Cardiac fibroblast (primary cell): ENCODE measurements at places on chromosomes 6 and 20.

- DNase-seq: no peak
These were observed 548.2 kb upstream of the FLRT3 start for GRCh38 chr20:14885661-14886060.

DNA sequence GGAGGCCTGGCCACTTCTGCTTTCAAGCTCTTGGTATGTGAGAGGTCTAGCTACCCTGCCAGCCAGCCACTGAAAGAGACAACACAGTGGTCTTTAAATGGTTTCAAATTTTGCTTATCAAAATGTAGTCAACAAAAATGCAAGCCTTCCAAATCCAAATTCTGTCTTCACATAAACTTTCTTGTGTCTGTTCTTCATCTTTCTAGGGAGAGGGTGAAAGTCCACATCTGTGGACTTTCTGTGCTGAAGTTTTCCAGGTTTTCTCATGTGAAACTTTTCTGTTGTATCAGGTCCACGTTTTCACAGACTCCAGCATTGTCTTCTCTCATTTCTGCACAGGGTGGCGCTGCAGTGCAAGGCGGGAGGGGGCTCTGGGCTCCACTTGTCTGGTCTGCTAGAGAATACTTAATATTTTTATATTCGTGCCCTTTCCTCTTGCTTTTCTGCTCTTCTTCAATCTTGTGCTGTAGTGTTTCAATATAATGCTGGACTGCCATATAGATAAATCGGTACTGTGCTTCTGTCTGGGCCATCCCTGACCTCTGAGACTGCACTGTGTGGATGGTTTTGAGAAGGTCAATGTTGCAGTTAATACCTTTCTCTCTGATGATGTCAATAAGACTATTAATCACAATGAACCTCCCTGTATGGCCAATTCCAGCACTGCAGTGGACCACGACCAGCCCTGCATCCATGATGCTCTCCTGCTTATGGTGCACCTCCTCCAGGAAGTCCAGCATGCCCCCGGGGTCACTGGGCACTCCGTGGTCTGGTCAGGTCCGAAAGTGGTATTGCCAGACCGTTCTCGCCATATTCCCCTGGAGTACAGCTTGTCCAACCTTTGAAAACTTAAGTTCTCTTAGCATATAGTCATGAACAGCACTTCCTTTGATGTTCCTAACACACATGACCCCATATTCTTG is 161.6 kb upstream of the TNFAIP3 start:
- DNase-seq: peak; percentile 80

GRCh38 chr6:155265843-155266535 is 2.2 kb downstream of the CLDN20 start:
- no peak for DNase-seq

DNA sequence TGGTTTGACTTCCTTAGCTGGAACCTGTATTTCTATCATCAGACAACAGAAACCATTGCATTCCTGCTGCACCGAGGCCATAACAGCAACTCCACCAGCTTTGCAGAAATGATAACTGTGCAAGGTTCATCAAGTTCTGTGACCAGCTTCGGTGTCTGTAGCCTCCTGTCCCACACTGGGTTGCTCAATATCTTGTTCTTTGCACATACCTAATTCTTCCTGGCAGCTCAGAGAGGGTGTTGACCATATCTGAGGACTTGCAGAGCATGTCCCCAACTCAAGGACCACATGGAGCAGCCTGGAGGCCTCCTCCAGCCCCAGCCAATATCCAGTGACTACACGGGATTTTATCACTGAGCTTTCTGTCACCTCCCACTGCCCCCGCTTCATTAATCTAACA is 59.3 kb upstream of the SCAF8 start:
- DNase-seq: no peak

DNA sequence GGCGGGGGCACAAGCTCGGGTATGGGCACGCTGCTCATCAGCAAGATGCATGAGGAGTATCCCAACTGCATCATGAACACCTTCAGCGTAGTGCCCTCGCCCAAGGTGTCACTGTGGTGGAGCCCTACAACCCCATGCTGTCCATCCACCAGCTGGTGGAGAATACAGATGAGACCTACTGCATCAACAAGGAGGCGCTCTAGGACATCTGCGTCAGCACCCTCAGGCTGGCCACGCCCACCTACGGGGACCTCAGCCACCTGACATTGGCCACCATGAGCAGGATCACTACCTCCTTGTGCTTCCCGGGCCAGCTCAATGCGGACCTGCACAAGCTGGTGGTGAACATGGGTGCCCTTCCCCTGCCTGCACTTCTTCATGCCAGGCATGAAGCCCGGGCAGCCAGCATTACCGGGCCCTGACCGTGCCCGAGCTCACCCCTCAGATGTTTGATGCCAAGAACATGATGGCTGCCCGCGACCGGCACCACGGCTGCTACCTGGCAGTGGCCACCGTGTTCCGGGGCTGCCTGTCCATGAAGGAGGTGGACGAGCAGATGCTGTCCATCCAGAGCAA is 12.8 kb downstream of the GABRR2 start:
- DNase-seq: no peak

GRCh38 chr6:36245572-36246061 is 24.2 kb upstream of the PNPLA1 start:
- no peak for DNase-seq

- DNase-seq: no peak
These were observed 9.1 kb downstream of the HIVEP2 start for GRCh38 chr6:142935553-142936517.

GRCh38 chr20:12156252-12156651 is 238.6 kb downstream of the BTBD3 start:
- no peak for DNase-seq

DNA sequence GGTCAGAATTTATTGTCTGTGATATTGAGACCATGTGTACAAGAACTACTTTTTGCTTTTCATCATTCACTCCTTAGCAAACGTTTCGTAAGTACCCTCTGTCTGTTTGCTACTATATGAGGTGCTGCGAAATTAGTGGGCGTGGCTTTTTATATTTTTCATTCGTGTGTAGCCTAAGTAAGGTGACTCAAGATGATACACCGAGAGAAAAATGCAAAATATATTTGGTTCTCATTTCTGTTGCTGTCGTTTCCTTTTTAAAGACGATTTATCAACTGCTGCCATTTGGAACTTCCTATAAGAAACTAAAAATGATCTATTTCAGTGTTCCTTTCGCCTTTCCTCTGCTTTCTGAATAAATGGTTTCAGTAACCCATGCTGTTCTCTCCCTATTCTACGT is 61.2 kb downstream of the VAPB start:
- DNase-seq: peak; percentile 25

GRCh38 chr20:40339661-40340449 is 349.2 kb downstream of the MAFB start:
- DNase-seq: no peak

DNA sequence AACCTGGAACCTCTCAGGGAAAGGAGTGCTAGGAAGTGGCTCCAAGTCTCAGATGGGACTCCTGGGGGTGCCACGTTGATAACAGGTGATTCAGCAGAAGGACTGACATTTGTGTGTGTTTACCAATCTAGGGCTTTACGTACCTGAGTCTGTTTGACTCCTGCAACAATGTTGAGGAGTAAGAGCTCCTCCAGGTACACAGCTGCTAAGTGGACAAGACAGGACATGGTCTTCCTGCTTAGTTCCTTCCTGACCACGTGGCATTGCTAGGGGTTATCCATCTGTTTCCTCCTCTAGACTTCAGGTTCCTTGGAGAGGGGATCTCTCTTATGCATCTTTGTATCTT is 164.5 kb upstream of the SLC24A3 start:
- no peak for DNase-seq

DNA sequence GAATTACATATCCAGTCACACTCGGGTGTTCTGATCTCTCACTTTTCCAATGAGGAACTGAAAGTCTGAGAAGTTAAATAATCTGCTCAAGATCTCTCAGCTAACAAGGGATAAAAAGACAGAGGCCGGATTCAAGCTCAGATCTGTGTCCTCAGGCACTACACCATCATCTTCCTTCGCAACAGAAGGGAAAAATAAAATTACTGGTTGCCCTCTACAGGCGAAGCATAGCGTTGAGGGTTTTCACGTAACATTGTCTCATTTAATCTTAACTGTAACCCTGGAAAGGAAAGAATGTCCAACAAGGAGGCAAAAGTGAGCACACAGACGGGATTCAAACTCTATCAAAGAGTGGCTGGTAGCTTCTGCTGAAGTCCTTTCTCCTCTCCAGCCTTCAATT is 67.8 kb upstream of the ANKEF1 start:
- no peak for DNase-seq

DNA sequence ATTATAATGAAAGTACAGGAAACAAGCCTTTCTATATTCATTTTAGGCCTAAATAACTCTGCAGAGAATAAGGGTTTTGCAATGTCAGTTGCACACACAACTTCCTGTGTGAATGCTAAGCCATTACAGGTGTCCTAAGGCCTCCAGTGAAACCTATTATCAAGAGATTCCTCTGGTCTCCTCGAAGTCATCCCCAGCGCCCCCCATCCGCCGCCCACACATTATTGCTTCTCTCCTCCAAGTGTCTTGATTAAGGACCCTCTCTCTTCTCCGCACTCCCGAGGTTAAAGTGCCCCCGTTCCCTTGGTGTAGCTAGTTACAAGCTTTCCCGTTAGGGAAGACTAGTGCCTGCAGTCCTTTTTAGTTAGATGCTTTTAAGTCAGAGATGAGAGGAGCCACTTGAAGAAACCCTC is 1.3 kb downstream of the HIVEP2 start:
- DNase-seq: peak; percentile 56

- no peak for DNase-seq
These were observed 55.4 kb upstream of the BMP2 start for GRCh38 chr20:6711951-6712649.

DNA sequence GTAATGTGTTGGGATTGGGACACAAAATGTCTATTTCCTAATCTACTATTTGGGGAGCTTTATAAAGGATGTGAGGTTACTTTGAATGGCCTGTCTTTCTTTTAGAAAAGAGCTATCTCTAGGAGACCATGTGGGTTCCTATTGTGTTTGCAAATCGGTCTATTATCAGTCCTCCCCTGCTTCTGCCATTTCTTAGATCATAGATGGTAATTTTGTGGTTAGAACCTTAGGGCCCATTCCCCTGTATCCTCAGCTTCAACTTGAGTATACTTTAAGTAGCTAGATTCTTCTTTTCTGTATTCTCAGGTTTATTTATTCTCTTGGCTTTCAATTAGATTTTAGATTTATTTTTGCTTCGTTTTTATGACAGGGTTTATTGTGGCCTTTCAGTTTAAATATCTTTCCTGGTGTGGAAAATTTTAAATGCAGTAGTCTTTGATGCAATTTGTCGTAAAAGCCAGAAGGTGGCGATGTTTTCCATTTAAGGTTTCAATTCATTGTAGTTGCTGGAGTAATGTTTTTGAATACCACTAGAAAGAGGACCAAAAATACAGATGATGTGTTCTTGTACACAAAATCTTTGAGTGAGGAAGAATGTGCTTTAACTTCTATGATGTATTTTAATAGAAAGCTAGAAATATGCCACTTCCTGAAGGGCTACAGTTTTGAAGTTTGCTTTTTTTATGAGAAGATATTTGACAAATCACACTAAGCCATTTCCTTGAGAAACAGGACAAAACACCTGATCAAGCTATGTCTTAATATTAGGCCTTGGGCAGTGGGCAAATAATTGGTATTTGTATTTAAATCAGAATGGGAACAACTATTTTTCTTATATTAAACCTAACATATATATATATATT is 20.3 kb downstream of the TBPL1 start:
- DNase-seq: peak; percentile 73

DNA sequence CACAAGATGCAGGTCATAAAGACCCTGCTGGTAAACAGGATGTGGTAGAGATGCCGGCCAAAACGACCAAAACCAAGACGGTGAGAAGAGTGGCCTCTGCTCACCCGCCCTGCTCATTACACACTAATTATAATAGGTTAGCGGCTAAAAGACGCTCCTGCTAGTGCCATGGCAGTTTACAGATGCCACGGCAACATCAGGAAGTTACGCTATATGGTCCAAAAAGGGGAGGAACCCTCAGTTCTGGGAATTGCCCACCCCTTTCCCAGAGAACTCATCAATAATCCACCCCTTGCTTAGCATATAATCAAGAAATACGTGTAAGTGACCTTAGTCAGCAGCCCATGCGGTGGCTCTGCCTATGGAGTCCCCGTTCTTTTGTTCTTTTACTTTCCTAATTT is 17.6 kb downstream of the BHLHE23 start:
- no peak for DNase-seq

GRCh38 chr20:51220293-51220706 is 197.4 kb upstream of the KCNG1 start:
- DNase-seq: peak; percentile 29

DNA sequence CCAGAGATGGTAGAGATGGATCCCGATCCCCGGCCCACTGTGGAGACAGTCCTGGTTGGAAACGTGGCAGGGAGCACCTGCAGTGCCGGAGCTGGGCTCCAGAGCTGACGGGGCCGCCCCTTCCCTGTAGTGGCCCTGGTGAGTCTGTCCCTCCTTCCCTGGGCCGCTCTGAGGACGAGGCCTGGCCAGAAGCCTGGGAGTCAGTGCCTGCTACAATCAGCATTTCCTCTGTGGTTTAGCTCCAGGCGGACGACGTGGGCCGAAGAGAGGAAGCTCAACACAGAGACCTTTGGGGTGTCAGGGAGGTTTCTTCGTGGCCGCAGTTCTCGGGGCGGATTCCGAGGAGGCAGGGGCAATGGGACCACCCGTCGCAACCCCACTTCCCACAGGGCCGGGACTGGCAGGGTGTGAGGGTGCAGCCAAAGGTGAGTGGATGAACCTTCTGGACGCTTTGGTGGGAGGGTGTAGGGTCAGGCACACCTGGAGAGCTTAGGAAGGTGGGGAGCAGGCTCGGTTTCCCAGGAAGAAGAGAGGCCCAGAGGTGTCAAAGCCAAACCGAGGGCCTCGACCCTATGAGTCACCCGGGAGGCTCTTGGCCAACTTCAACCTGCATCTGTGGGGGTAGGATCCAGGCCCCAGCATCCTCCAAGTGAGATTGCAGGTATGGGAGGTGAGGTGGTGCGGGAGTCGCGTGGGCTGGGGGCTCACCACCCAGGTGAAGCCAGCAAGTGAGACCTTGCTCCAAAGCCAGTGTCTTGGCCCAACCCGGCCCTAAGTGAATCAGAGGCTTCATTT is 9.9 kb downstream of the PSMA7 start:
- no peak for DNase-seq

DNA sequence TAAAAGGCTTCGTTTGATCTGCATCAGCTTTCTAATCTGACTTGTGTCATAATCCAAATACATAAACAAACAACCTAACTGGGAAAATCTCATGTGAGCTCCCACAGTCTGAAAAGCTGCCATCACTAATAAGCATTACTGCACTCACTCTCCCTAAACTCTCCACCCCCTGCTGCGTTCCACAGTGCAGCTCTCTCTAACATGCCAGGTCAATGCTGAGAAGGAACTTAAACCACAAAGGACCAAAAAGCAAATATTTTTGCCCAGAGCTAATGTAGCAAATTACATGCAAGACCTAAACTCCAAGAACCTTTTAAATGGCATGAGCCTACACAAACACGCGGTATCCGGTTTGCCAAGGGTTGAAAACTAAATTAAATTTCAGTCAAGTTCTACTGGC is 542.3 kb upstream of the JARID2 start:
- peak; percentile 59 for DNase-seq

GRCh38 chr6:41181566-41181965 is 18.6 kb upstream of the TREM2 start:
- no peak for DNase-seq

GRCh38 chr20:17854307-17854903 is 114.2 kb downstream of the SNX5 start:
- peak; percentile 55 for DNase-seq
